ENCODE measurements at places on chromosomes 13 and 19.
A peak's percentile ranks its signal among the peaks of the same experiment; 100 is the strongest.

DNA sequence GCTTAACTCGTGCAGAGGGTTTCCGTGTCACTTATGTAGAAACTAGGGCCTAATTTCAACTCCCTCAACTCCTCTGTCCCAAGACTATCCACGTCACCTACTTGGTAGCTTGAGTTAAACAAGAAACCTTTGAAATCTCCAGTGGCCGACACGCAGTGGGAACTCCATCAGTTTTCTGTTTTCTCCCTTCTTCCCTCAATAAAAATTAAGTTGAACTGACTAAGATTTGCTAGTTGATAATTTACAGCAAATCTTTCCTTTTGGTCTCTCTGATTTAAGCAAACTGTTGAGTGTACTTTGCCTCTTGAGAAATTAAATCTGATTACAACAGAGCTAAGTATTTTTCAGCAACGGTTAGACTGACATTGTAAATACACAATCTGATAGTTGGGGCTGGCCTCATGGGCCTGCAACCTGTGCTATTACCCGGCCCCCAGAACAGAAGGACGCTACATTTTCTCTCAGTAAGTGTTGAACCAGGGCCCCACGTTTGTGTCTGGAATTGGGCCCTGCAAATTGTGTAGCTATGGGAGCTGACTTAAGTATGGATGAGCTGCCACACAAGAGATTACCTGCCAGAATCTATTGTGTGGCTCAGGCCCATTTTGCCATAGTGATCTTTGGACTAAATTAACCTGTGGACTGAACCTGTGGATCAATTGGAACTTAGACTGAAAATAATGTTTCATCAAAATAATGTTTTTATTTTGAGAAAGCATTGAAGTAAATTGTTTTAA lies 708 bp upstream of the ESD start:
- DNase-seq = peak; percentile 11

GRCh38 chr13:87089391-87089790 lies 581.8 kb upstream of the SLITRK5 start:
- DNase-seq = no peak

DNA sequence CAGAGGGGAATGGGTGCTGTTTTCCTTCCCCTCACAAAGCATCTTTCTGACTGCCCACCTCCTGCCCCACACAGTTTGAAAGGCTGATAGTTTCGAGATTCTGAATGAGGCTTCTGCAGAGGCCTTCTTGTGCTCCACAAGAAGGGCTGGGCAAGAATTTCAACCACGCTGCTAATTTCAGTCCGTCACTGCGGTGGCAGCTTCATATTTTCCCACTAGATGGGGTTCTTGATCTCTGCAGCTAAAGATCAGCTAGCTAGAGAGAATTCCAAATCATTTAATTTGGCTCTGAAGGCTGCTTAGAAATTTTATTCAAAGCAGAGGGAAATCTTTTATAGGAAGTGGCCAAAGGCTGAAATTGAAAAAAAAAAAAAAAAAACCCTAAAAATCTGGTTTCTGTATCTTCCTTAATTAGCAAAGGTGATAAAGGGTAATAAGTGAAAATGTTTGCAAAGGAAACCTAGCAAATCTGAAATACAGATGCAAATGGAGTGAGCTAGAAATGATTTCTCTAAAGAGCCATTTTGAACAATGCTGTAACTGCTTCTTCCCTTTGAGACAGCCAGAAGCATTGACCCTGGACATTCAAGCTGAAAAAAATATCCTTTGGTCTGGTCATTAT lies 38.0 kb upstream of the C13orf42 start:
- peak; percentile 62 for DNase-seq

- DNase-seq = peak; percentile 29
Measured at GRCh38 chr19:1206864-1207450, 1.4 kb downstream of the STK11 start.

GRCh38 chr13:46812301-46812797 lies 15.4 kb upstream of the ESD start:
- no peak for DNase-seq

Data from hepatocyte (in vitro differentiated cells).